ENCODE measurements at places on chromosomes 2 and 18.

DNA sequence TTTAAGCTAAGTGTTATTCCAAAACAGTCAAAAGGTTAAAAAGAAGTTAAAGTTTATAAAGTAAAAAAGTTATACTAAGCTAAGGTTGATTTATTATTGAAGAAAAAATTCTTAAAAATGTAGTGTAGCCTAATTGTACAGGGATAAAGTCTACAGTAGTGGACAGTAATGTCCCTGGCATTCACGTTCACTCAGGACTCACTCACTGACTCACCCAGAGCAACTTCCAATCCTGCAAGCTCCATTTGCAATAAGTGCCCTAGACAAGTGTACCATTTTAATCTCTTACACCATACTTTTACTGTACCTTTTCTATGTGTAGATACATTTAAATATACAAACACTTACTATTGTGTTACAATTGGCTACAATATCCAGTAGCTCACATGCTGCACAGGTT, 86.1 kb downstream of the CACNB4 start:
- no peak for DNase-seq

DNA sequence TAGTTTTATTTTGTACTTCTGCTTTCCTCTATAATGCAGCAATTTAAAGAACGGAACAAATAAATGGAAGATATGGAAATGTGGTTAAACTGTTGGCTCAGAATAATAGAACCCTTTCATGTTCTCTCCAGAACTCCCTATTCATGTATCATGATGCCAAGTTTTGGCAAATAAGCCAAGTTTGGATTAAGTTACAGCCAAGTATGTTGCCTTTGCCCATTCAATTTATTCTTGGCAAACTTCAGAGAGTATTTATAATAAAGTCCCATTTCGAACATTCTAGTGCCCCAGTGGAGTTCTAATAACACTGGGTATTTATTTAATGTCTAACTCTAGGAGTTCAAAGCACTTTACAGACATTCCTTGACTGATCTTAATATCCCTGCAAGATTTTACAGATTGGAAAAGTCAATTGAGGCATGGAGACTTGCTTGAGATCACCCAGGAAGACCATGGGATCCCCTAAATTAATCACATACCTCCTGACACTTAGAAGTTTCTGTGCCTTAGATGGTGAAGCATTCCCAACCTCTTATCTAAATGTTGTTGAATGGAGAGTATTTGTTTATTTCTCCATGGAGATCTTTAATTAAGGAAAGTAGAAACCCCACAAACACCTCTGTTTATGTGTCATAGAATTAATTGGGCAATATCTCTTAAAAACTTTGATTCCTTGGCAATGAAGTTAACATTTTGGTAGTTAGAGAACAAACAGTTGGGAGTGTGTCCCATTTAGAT, 106.7 kb downstream of the ACKR3 start:
- DNase-seq: no peak

GRCh38 chr2:201847481-201847880, 41.1 kb downstream of the CDK15 start:
- no peak for DNase-seq

GRCh38 chr2:62197011-62197924, 1.4 kb downstream of the B3GNT2 start:
- peak; percentile 54 for DNase-seq

DNA sequence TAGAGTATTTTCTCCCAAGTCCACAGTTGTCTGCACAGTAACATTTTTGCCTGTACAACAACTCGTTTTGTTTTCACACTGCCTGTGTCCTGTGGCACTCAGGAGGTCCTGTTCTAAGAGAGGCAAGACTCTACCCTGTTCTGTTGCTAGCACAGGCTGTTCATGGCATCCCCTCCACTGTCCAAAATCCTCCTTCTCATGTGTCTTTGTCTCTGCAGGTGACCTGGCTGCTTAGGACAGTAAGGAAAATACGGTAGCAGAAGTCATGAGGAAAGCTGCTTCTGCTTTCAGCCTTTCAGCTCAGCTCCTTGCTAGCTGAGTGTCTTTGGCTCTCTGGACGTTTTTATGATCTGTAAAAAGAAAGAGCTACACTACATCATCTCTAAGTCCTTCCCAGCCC, 205.9 kb downstream of the C1D start:
- DNase-seq: no peak

GRCh38 chr18:40387130-40387787, 1567.8 kb upstream of the PIK3C3 start:
- no peak for DNase-seq

GRCh38 chr2:47119001-47119400, 36.1 kb downstream of the STPG4 start:
- no peak for DNase-seq

DNA sequence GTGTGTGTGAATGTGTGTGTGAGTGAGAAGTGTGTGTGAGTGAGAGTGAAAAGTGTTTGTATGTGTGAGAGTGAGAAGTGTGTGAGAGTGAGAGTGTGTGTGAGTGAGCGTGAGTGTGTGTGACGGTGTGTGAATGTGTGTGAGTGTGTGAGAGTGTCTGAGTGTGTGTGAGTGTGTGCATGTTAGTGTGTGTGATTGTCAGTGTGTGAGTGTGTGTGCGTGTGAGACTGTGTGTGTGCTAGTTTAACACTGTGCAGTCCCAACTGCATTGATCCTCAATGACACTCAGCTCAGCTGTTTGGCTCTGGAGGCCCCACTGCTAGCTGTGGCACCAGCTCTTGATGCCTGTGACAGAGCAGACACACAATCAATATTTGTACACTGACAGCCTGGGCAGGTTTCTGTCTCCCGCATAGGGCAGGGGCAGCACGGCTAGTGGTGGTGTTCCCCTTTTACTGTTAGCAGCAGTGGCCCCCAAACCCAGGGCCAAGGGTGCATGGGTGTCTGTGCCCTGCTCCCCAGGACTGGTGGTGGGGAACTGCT, 135.0 kb downstream of the INHBB start:
- DNase-seq: no peak

GRCh38 chr2:197369228-197369932, 58.8 kb upstream of the ANKRD44 start:
- DNase-seq: no peak

DNA sequence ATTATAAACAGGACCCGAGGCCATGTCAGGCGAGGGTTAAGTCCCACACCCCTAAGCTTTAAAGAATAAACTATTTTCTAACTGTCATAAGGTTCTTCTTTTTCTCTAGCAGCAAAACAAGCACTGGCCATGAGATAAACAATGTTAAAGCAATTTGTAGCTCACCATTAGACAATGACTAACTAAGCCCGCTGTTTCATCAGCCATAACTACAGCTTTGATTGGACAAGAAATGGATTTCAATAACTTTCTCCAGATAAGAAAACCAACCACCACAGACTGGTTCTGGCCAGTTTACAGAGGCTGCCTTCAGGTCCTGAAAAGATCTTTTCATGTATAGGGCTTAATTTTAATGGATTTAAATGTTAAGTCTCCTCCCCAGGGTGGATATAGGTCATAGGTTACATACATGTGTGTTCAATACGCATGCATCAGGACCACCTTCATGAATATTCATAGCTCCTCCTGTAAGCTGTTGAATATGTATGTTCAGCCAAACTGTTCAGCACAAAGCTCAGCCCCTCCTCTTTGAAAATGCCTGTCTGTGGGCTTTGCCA, 108.7 kb upstream of the RAB6C start:
- DNase-seq: no peak

DNA sequence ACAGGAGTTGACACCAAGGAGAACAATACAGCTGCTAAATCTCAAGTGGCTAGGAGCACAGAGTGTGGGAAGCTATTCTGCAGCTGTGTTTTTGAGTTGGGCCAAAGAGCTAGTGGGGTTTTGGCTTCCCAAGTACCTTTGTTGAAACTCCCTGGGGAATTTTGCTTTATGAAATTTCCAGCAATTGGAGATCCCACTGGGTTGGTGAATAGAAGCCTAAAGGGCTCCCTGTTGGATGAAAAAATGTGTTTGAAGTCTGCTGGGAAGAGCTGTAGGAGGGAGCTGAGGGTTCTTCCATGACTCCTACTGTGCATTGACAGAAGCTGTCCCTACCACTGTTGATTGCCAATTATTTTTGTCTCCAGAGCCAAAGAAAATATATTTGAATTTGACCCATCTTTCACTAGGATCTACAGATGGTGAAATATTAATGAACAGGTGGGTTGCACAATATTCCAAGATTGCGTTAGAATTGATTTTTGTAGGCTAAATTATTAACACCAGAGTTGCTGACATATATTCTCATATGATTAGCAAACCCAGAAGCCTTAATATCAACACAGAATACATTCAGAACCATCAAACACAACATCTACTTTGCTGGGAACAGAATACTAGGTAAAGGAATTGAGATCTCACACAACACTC, 95.4 kb upstream of the CYP1B1 start:
- no peak for DNase-seq

DNA sequence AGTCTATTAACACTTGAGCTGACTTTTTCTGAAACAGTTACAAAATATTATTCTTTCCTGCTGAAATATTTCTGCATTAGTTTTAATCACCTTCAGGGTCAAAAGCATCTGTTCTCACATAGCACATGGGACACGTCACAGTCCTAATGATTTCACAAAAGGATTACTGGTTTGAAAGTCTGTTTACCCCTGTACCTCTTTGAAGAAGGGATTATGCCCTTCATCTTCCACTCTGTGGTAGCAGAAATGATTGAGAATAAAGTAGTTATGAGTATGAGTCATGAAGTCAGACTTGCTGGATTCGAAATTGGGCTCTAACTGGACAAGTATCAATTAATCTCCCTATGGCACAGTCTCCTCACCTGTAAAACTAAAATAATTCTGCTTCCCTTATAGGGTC, 121.2 kb downstream of the SATB2 start:
- DNase-seq: no peak

DNA sequence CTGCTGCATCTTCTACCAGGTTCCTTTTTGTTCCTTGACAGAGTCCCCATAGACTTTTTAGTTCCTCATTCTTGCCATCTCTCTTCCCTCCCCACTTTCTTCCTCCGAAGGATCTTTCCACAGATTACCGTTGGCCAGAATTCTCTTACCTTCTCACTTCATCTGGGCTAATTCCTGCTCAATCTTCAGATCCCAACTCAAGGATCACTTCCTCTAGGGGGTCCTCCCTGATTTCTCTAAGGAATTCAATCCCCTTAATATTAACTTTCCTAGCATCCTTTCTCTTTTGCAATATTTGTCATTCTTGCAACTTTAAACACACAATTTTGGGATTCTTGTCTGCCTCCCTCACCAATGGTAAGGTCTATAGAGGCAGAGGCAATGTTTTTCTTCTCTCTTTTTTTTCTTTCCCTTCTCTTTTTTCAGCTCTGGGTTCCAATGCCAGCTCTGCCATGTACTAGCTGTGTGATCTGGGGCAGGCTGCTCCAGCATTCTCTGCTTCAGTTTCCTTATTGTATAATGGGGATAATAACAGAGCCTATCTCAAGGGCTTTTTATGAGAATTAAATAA, 5.4 kb upstream of the KCNE4 start:
- no peak for DNase-seq

- DNase-seq: no peak
Measured at GRCh38 chr2:236530512-236530911, 39.1 kb upstream of the ACKR3 start.

DNA sequence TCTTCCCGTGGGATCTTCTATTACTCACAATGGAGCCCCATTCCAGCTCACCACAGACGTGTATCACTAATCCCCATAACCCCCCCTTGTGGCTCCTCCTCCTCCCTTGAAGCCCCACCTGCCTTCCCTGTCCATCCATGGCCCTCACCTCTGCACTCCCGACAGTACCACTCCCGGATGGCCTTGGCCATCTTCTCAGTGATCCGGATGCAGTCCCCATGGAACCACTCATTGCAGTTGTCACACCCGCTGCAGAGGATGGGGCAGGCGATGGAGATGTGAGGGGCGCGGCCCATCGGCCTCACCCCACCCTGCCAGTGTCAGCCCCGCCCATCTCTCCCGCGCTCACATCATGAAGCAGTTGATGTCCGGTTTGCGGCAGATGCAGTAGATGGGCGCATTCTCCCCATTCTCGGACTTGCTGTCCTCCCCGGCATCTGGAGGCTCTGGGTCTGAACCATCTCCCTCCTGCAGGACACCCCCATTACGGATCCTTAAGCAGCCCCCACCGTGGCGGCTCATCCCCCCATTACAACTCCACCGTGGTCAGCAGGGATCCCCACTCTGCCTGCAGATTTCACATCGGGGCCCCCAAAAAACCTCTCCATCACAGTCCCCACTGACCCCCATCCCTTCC, 983 bp downstream of the CXXC1 start:
- DNase-seq: no peak

GRCh38 chr2:109139865-109140396, 10.9 kb downstream of the SH3RF3 start:
- no peak for DNase-seq

- no peak for DNase-seq
Measured at GRCh38 chr2:48567671-48568070, 37.7 kb downstream of the STON1 start.

DNA sequence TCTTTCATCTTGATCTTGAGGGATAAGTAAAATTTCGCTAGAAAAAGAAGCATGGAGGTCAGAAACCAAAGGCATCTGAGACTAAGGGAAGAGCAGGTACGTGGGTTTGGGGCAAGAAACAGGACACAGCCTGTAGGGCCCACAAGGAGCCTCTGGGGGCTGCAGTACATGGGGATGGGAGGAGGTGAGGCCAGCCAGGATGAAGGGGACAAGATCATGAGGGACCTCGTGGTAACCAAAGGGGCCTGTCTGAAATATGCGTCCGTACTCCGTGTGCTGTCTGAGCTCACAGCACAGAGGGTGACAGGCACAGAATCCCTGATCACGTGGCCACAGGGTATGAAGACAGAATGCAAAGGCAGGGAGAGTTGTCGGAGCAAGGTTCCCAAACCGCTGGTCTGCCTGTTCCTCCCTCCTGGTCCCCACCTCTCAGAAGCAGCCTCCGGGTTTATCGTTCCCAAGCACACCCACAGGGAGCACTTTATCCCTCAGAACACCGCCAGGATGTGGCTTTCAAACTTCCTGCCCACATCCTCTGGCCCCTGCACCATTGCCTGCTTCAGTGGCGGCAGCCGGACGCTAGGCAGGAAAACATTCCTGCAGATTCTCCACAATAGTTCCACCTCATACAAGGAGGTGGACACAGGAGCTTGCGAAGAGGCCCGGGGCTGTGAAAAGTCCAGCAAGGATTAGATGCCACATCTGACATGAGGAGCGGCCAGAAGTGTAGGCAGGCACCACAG, 12.0 kb downstream of the TMEM163 start:
- DNase-seq: peak; percentile 83

DNA sequence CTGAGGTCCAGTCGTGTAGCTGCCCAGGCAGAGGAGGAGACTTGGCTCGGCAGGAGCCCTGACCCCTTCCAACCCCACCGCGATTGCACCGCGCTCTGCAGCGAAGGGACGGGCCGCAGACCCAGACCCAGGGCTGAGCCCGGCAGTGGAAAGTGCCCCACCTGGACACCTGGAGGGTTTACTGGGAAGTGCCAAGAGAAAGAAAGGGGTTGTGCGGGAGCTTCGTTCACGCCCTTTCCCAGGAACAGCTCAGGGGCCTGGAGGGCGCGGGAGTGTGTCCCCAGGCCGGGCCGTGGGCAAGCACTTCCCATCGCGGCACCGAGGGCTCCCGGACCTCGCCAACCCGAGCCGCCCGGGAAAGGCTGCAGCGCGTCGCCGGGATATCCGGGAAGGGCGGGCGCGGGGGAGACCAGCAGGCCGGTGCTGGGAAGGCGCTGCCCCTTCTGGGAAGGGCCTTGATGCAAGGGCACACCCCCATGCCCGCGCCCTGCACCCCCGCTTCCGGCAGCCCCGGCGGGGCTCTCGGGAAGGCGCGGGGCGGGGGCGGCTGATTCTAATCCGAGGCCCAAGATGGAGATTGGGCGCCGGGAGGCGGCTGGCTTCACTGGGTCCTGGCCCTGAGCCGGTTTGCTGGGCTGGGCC, 36.1 kb upstream of the MRPL33 start:
- peak; percentile 63 for DNase-seq

All from endothelial cell (in vitro differentiated cells).